ENCODE measurements at places on chromosomes 13 and 19.

GRCh38 chr13:63112799-63113395, 1697.2 kb upstream of the PCDH20 start:
- no peak for DNase-seq

GRCh38 chr13:41246969-41247680, 16.3 kb downstream of the MTRF1 start:
- DNase-seq, result no peak

DNA sequence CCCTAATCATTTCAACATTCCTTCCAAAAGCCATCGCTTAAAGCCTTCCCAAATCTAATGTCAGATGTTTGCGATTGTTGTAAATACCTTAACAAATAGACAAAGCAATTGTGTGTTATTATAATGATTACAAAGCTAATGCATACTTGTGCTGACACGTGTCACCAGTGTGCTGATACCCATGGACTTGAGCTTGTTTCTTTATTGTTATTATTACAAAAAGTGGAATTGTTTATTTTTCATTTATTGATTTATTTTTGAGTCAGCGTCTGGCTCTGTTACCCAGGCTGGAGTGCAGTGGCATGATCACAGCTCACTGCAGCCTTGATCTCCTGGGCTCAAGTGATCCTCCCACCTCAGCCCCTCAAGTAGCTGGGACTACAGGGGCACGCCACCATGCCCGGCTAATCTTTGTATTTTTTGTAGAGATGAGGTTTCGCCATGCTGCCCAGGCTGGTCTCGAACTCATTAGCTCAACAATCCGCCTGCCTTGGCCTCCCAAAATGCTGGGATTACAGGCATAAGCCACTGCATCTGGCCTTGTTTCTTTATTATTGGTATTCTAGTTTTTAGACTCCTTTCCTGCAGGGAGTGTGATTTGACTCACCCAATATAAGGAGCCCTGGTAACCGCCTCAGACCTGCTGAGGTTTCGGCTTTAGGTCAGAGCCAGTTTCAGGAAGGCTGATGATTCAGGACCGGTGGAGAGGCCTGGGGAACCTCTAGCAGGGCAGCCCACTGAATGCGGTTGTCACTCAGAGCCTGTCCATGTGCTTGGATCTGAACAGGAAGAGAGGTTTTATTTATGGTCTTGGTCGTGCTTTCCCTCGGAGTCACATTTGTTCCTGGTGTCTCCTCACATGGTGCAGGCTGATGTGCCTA, 2.1 kb upstream of the FBXO17 start:
- DNase-seq, result peak; percentile 96

DNA sequence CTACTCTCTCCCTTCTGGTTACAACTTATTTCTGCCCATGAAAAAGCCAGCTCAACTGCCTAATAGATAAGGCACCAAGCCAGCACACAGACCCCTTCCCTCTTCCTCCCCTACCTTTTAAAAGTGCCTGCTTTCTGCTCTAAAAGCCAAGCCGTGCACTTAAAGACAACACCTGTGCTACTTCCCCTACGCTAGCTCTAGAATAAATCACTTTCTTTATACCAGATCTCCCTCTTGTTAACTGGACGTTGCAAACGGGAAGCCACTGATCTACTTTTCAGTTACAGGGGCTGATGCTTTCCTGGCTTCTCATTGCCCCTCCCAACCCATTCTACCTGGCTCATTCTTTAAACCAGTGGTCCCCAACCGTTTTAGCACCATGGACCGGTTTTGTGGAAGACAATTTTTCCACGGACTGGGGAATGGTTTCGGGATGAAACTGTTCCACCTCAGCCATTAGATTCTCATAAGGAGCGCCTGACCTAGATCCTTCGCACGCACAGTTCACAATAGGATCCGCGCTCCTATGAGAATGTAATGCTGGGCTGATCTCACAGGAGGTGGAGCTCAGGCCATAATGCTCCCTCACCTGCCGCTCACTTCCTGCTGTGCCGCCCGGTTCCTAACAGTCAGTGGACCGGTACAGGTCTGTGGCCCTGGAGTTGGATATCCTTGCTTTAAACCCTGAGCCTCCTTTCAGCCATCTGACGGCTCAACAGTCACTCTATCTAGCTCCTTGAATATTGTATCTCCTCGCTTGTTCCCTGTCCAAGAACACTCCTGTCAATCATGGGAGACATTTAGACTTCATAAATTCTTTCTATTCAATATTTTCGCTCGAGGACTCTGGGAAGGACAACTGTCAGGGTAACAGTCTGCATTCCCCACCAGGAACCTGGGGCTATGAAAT, 841 bp upstream of the ZNF223 start:
- no peak for DNase-seq

GRCh38 chr13:102567857-102568256, 28.9 kb upstream of the TPP2 start:
- no peak for DNase-seq

DNA sequence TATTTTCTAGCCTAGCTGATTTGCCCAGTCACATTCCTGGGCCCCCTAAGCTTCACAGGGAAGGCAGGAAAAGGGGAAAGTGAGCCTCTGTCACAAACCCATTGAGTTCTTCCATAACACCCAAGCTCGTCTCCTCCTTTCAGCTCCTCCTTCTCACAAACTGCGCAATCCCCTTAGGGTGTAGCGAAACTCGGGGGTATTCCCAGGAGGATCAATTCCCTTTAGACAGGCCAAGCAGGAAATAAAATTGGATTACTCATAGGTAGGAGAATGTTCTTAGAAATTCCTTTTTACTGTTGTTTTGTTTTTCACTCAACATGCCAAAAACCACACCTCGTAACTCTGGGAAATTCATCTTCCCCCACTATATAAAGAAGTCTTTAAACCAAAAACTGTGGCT, 139.3 kb downstream of the IRS2 start:
- DNase-seq, result no peak

GRCh38 chr13:28659621-28659970, 666 bp downstream of the POMP start:
- peak; percentile 69 for DNase-seq

DNA sequence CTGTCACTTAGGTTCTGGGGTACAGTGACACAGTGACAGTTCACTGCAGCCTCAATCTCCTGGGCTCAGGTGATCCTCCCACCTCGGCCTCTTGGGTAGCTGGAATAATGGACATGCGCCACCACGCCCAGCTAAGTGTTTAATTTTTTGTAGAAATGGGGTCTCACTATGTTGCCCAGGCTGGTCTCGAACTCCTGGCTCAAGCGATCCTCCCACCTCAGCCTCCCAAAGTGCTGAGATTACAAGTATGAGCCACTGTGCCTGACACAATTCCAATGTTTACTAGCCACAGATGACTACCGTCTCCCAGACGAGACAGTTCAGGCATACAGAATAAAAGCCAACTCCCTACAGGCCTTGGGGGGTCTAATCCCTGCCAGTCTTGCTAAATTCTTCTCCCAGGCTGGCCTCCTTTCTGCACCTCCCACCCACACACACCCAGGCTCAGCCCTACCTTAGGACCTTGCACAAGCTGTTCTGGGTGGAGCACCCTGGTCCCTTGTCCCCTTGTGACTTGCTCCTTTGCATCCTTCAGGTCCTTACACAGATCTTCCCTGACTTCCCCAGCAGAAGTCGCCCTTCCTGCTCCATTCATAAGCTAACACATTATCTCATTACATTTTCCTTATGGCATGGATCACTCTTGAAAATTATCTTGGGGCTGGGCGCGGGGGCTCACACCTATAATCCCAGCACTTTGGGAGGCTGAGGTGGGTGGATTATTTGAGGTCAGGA, 106.4 kb downstream of the INSR start:
- no peak for DNase-seq

DNA sequence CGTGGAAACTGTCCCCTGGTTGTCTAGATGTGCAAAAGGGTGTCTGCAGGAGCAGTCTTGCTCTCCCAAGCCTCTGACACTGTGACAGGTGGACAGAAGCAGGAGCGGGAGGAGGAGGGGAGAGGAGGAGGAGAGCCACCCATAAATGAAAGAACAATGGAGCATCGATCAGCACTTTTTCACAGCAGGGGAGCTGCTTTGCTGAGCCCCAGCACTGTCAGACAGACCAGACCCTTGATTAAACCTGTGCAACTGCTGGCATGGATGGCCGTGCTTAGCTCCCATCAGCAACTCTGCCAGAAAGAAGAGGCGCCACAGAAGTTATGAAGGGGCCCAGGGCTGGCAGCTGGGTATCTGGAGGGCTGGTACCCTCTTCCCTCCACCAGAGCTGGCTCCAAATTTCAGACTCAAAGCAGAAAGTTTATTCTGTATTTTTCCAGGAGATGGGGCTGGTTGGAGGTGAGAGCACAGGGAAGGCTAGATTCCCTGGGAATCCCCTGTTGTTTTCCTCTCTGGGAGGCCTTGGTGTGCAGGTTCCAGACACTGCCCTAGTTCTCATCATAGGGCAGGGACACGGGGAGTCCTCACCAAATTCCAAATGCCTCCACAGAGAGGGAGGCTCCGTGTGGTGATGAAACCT, 1192.2 kb downstream of the UQCRFS1 start:
- no peak for DNase-seq

DNA sequence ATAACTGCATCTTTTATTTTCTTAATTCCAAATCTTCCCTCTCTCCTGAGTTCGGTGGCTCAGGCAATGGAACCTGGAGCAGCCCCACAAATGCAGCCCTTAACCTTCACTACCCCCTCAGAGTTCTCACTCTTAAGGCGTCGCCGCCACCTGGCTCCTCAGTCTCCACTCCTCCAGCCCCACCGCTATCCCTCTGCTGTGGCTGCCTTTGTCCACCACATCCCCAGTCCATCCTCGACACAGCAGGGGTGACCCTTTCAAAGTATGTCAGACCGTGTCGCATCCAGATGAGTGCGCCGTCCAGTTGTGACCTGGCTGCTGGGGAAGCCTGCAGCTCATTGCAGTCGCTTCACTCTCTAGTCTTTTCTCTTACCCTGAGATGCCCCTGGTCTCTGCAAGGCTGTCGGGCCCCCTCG, 1.0 kb downstream of the SPPL2B start:
- no peak for DNase-seq

DNA sequence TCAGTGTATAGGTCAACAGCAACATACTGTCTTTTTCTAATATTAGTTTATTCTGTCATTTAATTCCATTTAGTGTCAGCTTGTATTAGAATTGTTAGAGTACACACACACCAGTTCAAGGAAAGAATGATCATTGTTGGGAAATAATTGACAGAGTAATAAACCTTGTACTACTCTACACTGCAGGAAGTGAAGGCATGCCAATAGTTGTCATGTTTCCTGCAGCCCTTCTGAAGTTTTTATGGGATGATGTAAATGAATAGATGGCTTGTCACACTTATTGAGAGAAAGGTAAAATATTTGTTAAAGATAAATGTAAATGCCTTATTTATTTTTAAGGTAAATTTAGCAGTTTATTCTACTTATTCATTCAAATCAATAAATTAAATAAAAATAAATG, 306.9 kb upstream of the KLHL1 start:
- no peak for DNase-seq

DNA sequence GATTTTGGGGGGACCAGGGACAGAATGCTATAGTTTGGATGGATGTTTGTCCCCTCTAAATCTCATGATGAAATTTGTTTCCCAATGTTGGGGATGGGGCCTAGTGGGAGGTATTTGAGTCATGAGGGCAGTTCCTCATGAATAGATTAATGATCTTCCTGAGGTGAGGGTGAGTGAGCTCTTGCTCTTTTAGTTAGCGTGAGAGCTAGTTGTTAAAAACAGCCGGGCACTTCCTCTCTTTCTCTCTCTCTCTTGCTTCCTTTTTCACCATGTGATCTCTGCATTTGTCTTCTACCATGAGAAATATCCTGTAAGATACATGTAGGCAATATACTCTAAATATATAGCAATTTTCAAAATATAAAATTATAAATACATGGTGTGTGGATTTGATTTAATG, 290.8 kb upstream of the PCDH9 start:
- DNase-seq, result no peak

DNA sequence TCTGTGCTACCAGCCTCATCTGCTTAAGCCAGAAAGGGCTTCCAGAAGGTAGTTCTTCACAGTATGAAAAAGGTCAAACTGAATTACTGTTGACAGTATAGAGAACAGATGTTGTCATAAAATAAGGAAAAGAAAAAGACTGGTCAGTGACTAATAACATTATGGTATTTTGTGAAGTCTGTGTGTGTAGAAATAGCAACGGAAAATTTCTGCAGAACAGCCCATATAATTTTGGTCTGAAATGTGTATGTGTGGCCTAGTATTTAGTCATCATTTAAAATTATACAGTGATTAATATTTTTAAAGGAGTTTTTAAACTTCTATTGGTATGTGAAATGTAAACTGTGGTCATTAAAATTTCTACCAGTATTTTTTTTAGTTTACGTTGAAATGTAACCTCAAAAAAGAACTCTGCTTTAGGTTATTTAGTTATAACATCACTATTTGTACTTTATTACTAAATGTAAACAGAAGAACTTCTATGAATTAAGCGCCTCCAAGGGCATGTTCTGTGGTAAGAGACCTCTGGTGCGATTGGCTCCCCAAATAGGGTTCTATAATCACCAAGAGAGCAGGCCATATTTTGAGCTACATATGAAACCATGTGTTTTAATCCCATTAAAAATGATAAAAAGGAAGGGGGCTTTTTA, 3.3 kb upstream of the GPR183 start:
- DNase-seq, result no peak

- DNase-seq, result no peak
Observed at GRCh38 chr19:57351867-57352266, 796 bp downstream of the ZNF304 start.

DNA sequence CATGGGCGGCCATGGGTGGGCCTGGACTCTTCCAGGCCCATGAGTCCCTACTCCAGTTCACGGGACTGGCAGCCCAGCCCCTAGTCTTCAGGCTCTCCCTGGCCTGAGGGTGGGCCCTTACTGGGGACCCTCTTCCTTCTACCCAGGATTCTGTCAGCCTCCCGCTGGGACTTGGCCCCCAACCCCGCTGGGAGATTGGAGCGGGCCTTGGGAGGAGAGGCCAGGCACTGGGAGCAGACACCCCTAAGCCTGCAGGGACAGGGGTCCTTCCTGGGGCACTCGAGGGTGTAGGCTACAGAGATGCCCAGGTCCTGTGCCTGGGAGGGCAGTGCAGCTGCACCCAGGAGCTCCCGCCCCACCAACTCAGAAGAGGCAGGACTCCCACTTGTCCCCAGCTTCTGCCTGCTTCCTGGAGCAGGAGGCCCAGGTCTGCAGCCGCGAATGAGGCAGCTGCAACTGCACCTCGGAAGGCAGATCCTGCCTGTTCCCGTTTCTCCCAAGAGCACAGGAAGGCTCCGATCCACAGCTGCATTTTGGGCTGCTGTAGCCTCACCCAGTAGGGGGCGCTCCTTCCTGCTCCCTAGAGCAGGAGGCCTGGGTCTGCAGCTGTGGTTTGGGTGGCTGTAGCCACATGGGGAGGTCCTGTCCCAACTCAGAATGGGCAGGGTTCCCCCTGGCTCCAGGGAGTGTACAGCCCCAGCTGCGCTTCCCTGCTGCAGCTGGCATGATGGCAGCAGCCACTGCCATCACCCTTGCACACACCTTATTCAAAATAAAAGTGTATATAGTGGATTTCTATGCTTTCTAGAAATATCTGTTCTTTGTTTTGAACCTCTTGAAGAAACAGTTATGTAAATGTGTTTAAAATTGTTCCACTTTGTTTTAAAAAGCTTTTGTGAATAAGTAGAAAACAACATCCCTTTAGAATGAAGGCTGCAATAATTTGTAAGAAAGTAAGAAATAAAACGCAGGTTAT, 46.8 kb downstream of the TEX26 start:
- peak; percentile 65 for DNase-seq
